ENCODE measurements at places on chromosomes 6 and 20. TPM values are rescaled to one million over a fixed set of nuclear protein-coding genes. Genes with fewer than 3 reads are reported as not detected.
A peak's percentile ranks its signal among the peaks of the same experiment; 100 is the strongest.

BEND3 gene
- polyA plus RNA-seq: 3.7 TPM

TBXT gene
- polyA plus RNA-seq: not detected

PTCRA gene
- polyA plus RNA-seq: not detected

ZC2HC1B gene
- polyA plus RNA-seq: not detected

HTR1E gene
- polyA plus RNA-seq: not detected

ENPP1 gene
- polyA plus RNA-seq: 11.0 TPM

LAMA5 gene
- polyA plus RNA-seq: 96.2 TPM

HLA-DRB5 gene
- polyA plus RNA-seq: 9.5 TPM

LY6G5B gene
- 11.7 TPM for polyA plus RNA-seq

HDGFL1 gene
- not detected for polyA plus RNA-seq

LKAAEAR1 gene
- polyA plus RNA-seq: not detected

PRKN gene
- polyA plus RNA-seq: 4.5 TPM

RAET1G gene
- polyA plus RNA-seq: 0.54 TPM

EYA2 gene
- polyA plus RNA-seq: 2.7 TPM

DNA sequence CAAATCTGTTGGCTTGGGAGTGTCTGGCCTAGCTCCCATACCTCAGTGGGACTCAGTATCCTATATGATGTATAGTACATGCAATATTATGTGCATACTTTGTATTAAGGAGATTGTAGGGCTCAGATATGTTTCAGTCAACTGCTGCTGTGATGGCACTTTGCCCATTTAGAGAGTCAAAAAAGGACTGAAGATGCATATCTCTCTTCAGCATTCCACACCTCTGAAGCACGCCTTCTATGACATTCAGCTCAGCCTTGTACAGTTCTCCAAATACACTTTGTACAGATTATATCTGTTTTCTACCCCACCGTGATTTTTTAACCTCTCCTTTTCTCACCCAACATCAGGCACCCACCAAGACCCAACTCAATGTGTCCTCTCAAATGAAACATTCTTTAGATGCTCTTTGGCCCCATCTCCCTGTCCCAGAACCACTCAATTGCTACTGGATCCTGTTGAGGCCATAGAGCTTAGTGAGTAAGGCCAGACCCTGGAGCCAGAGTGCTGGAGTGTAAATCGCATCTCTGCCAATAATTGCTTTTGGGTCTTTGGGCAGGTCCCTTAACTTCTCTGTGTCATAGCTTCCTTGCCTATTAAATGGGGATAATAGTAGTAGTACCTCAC, 15.6 kb downstream of the ENPP1 start:
- DNase-seq: no peak

DNA sequence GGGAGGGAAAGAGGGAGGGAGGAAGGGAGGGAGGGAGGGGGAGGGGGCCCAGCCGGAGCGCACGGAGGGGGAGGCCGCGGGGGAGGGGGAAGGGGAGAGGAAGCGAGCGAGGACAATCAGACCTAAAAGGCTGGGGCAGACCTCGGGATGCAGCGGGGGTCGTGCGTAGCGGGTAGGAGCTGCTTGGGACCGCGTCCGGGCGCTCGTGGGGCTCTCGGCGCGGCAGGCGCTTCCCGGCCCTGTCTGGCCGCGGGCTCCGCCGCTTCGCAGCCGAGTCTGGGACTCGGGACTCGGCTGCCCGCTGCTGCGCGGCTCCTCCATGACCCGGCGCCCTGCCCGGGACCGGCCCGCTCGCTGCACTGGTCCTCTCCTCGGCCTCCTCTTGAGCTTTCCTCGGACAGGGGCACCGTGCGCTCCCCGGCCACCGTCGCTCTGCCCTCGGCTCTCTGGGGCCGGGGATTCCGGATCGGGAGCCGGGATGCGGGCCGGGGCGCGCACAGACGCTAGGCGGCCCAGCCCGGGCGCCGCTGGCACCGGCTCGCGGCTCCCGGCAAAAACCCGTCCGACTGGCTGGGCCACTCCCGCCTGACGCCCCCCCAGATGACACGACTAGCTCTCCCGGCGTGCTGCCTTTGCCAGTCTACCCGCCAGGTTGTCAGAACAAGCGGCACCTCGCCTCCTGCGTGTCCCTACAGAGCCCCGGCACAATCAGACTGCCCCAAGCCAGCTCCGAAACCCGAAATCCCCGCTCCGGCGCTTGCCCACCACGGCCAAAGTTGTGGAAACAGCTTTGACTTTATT, 2.2 kb downstream of the TFAP2A start:
- DNase-seq: no peak

- no peak for DNase-seq
Observed at GRCh38 chr20:50624351-50625016, 66.9 kb downstream of the RIPOR3 start.

DNA sequence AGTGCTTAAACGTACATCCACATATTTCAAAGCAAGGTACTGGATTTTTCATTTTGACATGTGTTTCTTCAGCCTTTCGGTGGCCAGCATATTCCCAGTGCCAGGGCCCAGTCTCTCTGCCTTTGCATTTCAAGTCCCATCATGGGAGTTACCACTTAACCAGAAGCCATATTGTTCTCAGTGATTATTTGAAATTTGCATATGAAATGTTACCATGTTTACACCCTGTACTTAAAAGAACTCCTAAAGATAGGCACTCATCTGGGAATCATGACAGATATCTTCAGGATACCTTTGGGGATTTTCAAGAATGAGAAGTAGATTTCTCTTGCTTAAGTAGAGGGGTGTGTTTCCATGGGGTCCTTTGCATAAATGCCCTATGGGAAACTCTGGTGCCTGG, 367.5 kb downstream of the NRN1 start:
- DNase-seq: no peak

- no peak for DNase-seq
Observed at GRCh38 chr6:41579088-41579610, 33.0 kb downstream of the FOXP4 start.

GRCh38 chr6:152948150-152948768, 34.6 kb downstream of the FBXO5 start:
- peak; percentile 31 for DNase-seq

- no peak for DNase-seq
Observed at GRCh38 chr20:20491784-20492264, 123.9 kb downstream of the INSM1 start.

- no peak for DNase-seq
Observed at GRCh38 chr6:15145821-15146220, 100.0 kb upstream of the JARID2 start.

GRCh38 chr6:168683621-168684020, 242.6 kb downstream of the SMOC2 start:
- DNase-seq: no peak

GRCh38 chr20:3616250-3616649, 46.9 kb downstream of the GFRA4 start:
- no peak for DNase-seq

GRCh38 chr6:165439928-165440554, 130.6 kb upstream of the C6orf118 start:
- peak; percentile 53 for DNase-seq

DNA sequence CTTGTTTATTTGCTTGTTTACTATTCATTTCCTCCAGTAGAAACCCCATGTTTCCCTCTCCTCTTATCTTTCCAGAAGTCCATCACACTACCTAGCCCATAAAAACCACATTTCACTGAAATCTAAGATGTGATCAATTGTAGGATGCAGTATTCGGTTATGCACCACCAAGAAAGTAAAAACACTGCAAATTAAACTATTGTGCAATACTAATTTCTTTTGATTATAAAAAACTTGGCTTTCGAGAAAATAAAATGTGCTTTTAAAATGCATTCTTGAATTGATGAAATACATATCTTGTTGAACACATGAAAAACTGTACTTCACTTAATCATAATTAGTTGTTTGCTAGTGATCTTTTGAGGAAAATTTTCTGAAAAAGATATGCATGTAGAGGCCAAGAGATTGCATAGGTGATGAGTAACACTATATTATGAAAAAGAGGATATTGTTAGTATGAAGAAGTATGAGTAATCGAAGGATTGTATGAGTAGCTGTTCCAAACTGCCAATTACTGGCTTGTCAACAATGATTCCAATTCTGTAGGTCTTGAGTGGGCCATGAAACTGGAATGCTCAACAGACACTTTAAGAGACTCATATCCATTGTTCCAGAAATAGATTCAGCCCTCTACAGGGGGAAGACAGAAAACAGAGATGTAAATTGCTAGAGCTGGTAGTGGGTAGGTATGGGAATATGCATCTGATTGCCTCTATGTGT, 79.7 kb downstream of the RNF217 start:
- DNase-seq: no peak

- DNase-seq: no peak
Observed at GRCh38 chr20:24823176-24823784, 125.8 kb upstream of the CST7 start.

- DNase-seq: no peak
Observed at GRCh38 chr20:62741191-62741691, 32.6 kb downstream of the NTSR1 start.

GRCh38 chr6:106145741-106146227, 59.6 kb downstream of the PRDM1 start:
- no peak for DNase-seq

DNA sequence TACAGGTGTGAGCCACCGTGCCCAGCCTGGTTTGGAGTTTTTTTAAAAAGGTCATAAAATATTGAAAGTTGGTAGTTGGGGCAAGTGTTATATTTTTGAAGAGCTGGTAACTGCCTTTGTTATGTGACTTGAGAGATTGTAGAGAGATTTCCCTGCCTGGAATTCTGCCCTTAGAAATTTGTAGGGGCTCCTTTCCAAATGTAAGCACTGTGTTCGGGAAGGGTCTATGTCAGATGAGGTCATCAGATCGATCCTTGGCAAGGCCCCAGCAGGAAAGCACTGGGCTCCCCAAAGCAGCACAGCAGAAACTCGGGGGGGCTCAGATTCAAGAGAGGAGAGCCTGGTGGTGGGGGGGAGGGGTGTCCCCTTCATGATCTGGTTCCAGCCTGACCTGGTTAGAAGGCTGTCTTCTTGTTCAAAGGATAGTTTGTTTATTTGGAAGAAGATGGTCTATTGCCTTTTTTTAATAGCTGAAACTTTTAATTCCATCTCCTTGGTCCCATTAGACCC, 220.2 kb downstream of the UST start:
- no peak for DNase-seq

GRCh38 chr6:19755181-19755580, 82.0 kb upstream of the ID4 start:
- no peak for DNase-seq

- no peak for DNase-seq
Observed at GRCh38 chr6:71675386-71675785, 211.0 kb upstream of the RIMS1 start.

- peak; percentile 67 for DNase-seq
Observed at GRCh38 chr6:31829633-31830283, 2.2 kb downstream of the HSPA1B start.

- peak; percentile 51 for DNase-seq
Observed at GRCh38 chr6:6176586-6177228, 143.8 kb downstream of the F13A1 start.

DNA sequence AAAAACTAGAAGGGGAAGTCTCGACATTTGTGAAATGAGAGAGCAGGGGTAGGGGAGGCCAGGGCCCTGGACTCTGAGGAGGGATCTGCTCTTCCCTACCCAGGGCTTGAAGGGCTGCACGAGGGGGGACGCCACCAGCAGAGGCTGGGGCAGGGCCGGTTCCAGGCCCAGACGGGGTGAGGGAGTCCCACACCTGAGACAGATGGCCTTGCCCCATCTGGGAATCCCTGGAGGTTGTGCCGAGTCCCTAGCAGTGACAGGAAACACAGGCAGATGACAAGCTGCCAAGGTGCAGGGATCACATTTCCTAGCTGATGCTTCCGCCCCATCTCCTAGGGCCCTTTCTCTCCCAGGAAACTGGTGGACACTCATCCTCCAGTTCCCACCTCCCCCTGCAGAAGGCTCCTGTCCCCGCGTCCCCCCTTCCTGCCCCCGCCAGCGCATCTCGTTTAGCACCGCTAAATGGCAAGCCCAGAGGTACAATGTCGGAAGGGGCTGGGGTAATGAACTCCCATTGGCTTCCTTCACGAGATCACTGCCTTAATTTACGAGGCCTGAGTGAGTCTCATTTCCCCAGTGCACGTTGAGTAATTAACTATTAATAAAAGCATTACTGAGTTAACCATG, 35.2 kb upstream of the CDH22 start:
- no peak for DNase-seq

- DNase-seq: peak; percentile 91
Observed at GRCh38 chr20:59571551-59572314, 32.6 kb upstream of the PHACTR3 start.

DNA sequence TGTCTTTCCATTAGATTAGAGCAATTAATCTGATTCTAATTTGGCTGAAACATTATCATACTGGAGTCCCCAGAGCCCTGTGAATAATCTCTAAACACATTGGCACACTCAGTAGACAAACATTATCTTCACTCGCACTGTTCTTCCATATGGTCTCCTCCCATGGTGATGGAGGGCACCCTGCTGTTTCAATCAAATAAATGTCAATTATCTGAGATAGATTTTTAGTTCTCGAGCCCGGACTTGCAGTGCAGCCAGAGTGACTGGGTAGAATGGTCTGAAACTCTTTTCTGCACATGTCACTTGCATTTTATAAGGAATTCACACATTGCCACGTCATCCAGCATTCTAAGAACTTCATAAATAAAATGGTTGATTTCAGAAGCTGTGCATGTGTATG, 90.6 kb upstream of the MAP3K7 start:
- no peak for DNase-seq

DNA sequence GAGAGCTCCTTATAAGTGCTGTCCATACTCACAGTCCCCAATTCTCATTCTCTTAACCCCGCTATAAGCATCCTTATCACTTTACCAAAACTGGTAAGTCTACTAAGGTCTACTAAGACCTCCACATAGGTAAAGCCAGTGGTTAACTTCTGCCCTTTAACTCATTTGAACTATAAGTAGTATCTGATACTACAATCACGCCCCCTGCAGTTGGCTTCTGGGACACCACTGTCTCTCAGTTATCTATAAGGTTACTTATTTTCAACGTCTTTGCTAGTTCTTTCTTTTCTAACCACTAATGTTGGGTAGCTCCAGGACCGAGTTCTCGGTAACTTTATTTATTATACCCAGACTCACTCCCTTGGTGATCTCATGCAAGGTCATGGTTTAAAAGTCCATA, 142.6 kb downstream of the ARHGAP18 start:
- DNase-seq: no peak

DNA sequence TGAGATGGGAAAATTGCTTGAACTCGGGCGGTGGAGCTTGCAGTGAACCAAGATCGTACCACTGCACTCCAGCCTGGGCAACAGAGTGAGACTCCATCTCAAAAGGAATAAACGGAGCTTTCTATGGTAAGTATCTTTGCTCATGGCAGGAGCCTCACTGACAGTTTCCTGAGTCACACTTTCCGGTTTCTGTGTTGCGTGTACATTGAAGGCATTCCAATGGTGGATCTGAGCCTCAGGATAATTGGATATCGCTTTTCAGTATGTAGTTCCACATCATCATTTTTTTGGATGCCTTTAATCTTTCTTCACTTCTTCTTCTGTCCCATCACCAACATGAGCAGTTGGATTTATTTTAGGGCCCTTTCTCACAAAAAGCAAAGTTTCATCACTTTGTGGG, 28.6 kb upstream of the GTSF1L start:
- DNase-seq: no peak
